Panc1 (cell line): ENCODE measurements at places on chromosomes 4 and X. TPM values are rescaled to one million over a fixed set of nuclear protein-coding genes. Genes with fewer than 3 reads are reported as not detected.

Gene GPRASP3
- 5.6 TPM for total RNA-seq

- H3K36me3 ChIP-seq: no peaks in the 10 kb centered on the region
- no peak overlapping the region for H3K4me3 ChIP-seq
- H3K4me1 ChIP-seq: no peaks in the 10 kb centered on the region
- no peak overlapping the region for H3K27ac ChIP-seq
- no peaks in the 10 kb centered on the region for H3K27me3 ChIP-seq
These were observed 27.0 kb upstream of the MID1IP1 start for GRCh38 chrX:38774249-38774648.

Gene CFAP99
- 0.33 TPM for total RNA-seq

Gene GAGE2A
- total RNA-seq: not detected

Gene COL4A6
- total RNA-seq: 0.28 TPM

Gene CFAP47
- total RNA-seq: 0.05 TPM

DNA sequence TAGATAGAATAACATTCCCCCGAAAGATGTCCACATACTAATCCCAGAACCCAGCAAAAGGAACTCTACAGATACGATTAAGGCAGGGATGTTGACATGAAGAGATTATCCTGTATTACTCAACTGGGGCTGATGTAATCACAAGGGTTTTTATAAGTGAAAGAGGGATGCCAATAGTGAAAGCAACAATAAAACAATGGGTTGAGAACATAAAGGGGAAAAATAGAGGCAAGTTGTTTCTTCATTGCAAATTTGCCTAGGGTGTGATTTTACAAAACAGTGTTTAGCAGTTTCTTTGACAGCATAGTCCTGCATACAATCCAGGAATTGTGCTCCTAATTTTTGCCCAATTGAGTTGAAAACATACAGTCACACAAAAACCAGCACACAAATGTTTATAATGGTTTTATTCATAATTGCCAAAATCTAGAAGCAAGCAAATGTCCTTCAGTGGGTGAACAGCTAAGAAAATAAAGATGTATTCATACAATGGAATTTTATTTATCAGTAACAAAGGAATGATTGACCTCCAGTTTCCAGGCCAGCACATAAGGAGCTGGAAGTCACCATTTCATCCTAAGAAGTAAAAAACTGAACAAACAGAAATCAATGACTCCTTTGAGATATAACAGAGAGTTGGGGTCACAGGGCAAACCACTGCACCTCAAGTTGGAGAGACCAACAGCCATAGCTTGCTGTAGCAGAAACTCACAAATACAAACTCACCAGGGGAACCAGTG lies 107.2 kb downstream of the CENPC start:
- H3K27me3 ChIP-seq: no peaks in the 10 kb centered on the region
- no peak overlapping the region for H3K4me3 ChIP-seq

Gene SPANXA1
- not detected for total RNA-seq
